ENCODE measurements at places on chromosomes 6 and 20.

- no peak for DNase-seq
Observed at GRCh38 chr20:49103647-49104364, 57.7 kb downstream of the CSE1L start.

DNA sequence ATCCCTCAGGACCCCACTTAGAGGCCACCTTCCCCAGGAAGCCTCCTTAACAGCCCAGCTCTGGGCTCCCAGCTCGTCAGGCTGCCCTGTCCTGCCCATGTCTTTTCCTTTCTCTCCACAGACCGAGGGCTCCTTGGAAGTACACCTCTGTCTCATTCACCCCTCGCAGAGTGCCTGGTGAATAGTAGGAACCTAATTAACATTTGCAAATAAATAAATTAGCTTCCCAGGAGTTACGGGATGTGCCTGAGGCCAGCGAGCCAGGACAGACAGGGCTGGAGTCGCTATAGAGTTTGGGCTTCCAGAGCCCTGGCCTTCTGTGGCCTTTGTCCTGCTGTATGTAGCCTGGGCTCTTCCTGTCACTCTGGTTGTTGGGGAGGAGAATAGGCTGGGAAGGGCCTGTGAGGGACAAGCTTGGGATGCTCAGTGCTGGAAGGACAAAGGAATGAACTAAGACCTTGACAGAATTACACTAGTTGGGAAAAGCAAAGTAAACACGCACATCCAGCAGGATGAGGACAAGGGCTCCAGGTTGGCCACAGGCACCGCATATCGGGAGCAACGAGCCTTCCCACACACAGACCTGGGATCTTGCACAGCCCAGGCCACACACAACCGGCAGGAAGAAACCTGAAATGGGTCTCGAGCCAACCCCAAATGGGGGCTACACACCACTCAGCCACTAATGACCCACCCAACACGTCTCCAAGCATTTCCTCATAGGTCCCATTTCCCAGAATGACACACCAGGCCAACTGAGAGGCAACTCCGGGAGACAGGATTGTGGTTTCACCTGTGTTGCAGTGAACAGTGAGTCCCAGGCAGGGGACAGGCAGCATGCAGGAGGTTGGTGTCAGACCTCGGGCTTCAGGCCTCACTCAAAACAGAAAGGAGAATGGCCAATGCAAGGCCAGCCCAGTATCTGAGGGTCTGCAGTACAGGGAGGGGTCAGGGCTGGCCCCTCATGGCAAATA, 9.7 kb downstream of the MAP1LC3A start:
- DNase-seq: no peak

- DNase-seq: no peak
Observed at GRCh38 chr20:25686081-25687067, 10.3 kb downstream of the ZNF337 start.

- DNase-seq: no peak
Observed at GRCh38 chr6:163745536-163746400, 331.2 kb downstream of the QKI start.

GRCh38 chr6:88975369-88975768, 12.0 kb upstream of the RNGTT start:
- DNase-seq: no peak

DNA sequence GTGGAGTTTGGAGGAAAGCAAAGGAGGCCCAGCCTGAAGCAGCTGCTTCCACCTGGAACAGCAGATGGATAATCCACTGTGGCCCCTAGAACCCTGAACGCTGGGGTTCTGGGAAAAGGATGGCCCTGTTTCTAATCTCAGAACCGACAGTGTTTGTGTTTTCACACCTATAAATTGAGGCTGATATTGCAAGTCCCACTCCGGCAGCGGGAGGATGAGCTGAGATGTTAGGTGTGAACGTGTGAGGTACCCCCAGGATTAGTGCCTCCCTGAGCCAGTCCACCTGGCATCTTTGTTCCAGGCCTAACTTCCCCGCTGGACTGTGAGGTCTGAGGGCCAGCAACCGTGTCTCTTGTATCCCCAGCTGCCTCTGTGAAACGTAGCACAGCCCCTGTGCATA, 7.8 kb upstream of the CDH4 start:
- DNase-seq: no peak
